ENCODE measurements at places on chromosomes 4 and X.

- peak; percentile 17 for DNase-seq
Observed at GRCh38 chrX:9339603-9340491, 125.0 kb upstream of the TBL1X start.

- DNase-seq, result no peak
Observed at GRCh38 chr4:188439641-188440311, 300.5 kb downstream of the TRIML1 start.

DNA sequence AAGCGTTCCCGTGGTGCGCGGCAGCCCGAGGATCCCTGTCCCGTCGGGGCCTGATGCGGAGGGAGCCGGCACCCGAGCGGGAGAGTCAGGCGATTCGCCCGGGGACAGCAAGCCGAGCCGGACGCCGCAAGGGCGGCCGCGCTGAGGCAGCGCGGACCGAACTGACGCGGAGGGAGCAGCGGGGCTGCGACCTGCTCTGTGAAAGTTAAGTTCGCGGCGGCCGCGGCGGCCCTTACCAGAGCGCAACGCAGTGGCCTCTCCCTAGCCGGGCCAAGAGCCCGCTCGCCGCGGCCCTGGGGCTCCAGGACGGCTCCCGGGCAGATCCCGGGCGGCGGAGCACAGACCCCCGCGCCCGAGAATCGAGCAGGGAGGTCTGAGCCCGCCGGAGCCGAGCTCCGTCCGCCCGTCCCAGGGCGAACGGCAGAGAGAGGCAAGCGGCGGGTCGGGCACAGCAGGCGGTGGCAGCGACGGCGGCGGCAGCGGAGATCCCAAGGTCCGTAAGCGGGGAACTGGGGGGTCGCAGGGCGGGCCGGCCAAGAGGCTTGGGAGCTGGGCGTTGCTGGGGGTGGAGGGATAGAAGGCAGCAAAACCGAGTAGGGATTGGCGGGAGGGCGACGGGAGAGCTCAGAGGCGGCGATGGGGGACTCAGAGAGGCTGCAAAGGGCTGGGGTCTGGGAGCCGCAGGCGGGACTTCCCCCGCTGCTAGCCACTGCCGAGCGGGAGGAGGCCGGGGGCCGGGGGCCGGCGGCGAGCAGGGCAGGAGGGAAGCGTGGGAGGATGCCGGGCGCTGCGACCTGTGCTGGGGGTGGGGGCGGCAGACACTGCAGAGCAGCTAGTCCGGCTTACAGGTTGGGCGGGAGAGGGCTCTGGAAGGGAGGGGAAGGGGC lies 1.0 kb downstream of the GPR50 start:
- DNase-seq, result no peak

GRCh38 chr4:122909683-122910082 lies 12.7 kb downstream of the NUDT6 start:
- no peak for DNase-seq
